AG09319 (cell line): ENCODE measurements at places on chromosomes 3 and 15.

GRCh38 chr3:59052803-59053411 is 3.1 kb upstream of the CFAP20DC start:
- peak; percentile 11 for DNase-seq

- peak; percentile 25 for DNase-seq
Measured at GRCh38 chr15:85407421-85408269, 27.2 kb downstream of the AKAP13 start.

DNA sequence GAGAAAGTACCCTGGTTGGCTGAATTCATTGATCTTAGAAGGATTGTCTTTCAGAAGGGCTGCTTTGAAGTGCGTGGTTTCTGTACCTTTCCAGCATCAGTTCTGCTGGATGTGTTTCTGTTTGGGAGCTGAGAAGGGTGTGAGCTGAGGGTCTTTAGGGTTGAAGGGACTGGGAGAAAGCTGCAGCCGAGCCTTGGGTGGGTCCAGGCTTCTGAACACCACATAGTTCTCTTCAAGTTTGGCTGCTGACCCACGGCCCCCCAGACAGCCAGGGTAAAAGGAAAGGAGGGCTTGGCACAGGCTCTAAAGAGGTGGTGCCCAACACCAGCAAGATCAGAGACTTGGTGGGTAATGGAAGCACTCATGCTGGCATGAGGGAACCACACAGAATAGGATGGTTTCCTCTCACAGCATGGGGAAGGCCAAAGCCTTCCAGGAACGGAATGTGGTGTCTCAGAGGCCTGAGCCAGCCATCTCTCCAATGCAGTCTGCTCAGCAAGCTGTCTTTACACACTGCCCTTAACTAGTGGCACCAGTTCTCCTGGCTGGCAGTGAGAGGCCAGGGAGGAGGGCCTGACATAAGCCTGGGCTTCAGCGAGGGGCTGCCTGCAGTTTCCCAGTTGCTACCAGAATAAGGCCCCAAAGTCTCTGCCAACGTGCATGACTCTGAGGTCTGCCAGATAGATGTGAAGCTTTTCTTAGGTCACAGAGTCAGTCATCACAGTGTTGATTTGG is 239.0 kb upstream of the TRIM42 start:
- no peak for DNase-seq

- DNase-seq = no peak
Measured at GRCh38 chr3:45657853-45658252, 31.3 kb upstream of the SACM1L start.

DNA sequence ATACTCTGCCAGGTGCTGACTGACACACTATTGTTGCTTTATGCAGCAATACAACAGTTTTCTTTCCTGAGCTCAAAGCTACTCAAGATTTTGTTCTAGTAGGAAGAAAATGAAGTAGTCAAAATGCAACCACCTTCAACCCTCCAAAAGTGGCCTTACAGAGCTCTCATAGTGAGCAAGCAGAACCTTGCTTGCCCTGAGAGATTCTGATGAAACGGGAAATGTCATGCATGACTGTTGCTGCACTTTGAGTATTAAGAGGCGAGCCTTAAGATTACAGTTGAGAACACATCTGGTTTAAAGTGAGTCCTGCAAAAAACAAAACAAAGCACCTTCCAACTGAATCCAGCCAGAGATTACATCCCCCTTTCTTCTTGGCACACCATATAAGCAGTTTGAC is 29.7 kb downstream of the MINDY4B start:
- DNase-seq = no peak

DNA sequence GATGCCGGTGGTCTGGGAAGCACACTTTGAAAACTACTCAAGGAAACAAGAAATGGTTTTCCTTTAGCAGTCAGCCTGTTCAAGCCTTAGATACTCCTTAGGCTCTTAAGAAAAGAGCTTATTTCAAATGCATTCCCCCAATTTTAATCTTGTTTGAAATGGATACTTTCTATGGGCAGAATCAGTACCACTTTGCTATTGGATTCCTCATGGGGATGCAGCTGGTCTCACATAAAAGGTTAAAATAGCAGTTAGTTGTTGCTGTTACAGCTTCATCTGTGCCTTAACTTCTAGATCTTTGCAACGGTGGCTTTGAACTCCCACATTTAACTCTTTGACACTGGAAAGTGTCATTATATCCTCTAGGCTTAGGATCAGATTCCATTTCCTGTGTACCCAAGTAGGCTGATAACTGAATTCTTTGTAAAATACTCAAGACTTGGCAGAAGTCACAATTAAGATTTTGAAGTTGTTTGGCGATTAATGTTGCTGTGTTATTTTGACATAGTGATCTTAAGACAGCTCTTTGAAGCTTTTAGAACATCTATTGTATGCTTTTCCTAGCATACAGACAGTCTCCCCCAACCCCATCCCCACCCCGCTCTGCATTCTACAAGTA is 2.2 kb downstream of the THBS1 start:
- DNase-seq = no peak

GRCh38 chr3:94615275-94616065 is 552.6 kb downstream of the NSUN3 start:
- DNase-seq = no peak

DNA sequence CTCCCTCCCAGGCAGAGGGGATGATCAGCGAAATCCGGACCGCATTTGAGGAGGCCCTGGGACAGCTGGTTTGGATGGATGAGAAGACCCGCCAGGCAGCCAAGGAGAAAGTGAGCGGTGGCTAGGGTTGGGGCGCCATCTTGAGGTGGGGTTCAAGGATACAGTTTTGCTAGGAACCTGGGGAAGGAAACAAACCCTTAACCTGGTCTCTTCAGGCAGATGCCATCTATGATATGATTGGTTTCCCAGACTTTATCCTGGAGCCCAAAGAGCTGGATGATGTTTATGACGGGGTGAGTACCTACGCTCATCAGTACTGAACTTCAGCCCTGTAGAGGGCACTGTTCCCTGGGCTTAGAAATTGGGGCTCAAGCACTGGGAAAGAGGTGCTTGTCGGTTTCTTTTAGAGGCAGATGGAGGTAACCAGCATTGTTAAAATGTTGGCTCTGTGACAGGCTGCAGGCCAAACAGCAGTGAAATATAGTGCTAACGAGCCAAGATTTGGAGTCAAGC is 9.6 kb upstream of the PSMD2 start:
- no peak for DNase-seq

DNA sequence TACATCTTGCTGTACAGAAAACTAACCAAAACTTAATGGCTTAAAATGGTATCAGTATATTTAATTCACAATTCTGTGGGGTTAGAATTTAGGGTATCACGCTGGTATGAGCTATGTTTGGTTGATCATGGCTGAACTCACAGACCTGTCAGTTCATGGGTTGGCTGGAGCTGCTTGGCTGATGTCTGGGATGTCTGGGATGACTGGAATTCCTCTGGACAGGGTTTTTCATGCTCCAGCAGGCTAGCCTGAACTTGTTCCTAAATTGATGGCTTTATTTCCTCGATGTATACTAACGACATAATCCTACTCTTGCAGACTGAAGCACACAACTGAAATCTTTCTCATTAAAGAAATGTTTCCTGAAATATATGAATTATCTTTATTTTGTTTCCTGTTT is 338.9 kb upstream of the GBE1 start:
- no peak for DNase-seq

DNA sequence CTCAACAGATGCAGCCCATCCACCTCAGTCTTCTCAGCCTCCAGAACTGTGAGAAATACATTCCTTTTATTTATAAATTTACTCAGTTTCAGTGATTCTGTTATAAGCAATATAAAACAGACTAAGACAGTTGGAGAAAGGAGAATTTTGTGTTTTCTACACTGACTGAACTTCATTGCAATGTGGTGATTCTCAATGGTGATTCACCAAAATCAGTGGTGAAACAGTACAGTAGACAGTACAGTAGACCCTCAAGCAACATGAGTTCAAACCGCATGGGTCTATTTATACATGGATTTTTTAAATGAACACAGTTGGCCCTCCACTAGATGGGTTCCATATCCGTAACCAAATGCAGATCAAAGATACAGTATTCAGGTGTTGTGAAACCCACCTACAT is 403.1 kb upstream of the TGFBR2 start:
- DNase-seq = no peak

DNA sequence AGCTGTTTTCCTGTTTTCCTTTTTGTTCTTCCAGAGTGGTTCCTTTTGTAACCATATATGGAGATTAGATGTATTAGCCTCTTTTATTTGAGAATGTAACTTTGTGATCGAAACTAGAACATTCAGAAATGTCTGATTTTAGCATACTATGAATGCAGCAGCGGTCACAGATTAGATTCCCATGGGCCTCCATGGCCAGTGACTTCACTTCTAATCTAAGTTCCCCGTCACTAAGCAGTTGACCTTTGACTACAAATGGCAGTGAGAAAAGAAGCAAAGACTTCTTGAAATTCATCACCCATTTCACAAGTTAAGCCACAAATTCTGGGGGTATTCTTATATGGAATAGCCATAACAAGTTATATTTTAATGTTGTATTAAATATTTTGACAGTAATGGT is 114.6 kb upstream of the FLNB start:
- DNase-seq = no peak

GRCh38 chr15:98076021-98076816 is 115.7 kb downstream of the ARRDC4 start:
- DNase-seq = peak; percentile 46

GRCh38 chr3:61631108-61631769 is 69.9 kb downstream of the PTPRG start:
- no peak for DNase-seq

- DNase-seq = no peak
Measured at GRCh38 chr3:159882790-159883779, 105.5 kb upstream of the IL12A start.

GRCh38 chr3:108103886-108104797 is 13.3 kb upstream of the CD47 start:
- DNase-seq = no peak

- DNase-seq = no peak
Measured at GRCh38 chr3:78177780-78178179, 1137.9 kb downstream of the ROBO2 start.

- DNase-seq = no peak
Measured at GRCh38 chr3:123807820-123808219, 76.3 kb downstream of the MYLK start.

DNA sequence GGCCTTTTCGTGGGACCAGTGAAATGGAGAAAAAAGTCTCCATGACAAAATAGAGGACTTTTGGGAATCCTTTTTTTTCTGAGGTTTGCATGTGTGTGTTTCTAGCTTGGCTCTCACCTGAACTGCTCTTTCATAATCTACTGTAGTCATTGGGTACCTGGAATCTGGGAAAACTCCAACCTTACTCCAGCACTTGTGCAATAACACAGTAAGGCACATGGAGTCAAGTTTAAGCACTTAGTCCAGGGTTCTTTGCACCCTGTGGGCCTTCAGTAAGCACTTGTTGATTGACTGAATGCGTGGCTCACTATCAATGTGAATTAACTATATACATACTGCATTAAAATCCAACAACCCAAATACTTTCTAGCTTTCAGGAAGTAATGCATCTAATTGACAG is 299.5 kb downstream of the ZBTB20 start:
- DNase-seq = no peak

- peak; percentile 49 for DNase-seq
Measured at GRCh38 chr3:184757022-184757651, 45.3 kb upstream of the MAGEF1 start.

DNA sequence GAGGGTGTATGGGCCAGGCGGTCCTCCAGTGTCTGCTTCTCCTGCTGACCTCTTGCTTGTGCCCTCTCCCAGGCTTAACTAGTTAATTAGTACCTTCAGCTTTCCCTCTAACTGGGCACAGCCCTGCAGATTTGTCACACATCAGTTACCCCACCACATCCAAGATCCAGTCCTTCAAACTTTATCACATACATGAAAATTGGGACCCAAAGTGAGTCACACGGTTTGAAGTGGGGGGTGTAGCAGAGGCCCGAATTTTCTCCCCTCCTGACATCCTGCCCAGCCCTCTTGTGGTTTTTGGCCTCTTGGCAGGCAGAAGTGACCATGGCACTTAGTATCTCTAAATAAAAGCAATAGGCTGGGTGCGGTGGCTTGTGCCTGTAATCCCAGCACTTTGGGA is 3.9 kb downstream of the MAPKAPK3 start:
- no peak for DNase-seq

- DNase-seq = no peak
Measured at GRCh38 chr3:15315003-15315402, 17.4 kb downstream of the SH3BP5 start.

DNA sequence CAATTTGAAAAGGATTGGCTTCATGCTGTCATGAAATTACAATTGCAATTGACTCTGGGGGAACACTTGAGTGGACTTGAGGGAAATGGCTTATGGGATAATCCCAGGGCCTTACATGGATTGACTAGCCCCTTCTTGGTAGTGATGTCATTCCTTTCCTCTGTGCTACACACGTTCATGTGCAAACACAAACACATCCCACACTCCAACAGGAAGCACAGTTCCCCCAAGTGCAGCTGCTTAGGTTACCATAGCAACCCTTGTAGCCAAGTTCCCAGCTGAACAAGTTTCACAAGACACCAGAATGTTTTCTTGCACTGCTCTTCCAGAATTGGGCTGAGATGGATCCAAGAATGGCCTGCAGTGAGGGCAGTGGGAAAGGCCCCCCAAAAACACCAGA is 217.0 kb downstream of the ZNF621 start:
- no peak for DNase-seq

GRCh38 chr3:58491506-58492402 is at the start of gene KCTD6:
KCTD6 (plus strand) TSS chr3:58492096; CDS start chr3:58498756, 6,660 bp downstream.
- DNase-seq = peak; percentile 86

GRCh38 chr3:182212479-182213076 is 500.9 kb downstream of the SOX2 start:
- DNase-seq = no peak

DNA sequence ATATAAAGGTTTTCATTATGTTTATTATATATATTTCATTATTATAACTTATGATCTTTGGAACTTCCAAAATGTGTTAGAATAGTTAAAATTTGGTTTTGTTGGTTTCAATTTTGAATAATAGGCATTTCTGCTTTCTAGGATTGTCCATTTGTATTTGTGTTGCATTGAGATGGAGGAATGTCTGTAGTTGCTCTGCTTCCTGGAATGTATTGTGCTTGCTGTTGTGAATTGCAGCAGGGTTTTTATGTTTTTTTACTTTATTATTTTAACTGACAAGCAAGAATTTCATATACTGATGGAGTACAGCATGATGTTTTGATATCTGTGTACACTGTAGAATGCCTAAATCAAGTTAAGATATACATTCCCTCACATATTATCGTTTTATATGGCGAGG is 247.4 kb downstream of the XXYLT1 start:
- no peak for DNase-seq

DNA sequence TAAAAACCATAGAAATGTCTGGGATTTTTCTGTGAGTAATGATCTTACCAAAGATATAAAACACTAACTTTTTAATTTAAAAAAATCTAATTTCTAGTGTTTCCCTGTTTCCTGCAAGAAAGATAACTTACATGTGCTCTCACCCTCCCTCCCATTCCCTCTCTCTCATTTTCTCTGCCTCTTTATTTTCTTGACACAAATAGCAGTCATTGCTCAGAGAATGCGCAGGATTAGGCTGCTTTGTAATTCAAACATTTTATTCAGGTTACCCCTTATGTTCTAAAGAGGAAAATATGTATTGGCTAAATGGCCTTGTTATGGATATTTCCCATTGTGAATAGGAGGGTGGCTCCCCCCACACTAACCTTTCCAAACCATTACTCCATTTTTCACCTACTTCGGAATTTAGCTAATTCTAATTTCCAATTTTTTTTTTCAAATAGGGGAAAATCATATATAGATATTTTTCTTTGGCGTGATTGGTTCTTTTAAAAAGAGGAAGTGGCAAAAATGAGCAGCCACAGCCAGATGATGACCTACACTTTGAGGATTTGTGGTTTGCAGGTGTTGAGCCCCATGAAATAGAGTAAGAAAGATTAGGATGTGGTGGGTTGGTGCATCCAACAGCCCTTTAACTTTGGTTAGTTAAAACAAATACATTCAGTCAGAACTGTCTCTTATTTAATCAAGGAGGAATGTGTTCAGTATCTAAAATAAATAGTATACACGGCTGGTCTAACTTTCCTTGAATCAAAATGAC is 554.4 kb downstream of the IGSF11 start:
- no peak for DNase-seq
